ENCODE measurements at places on chromosomes 13 and 19.

DNA sequence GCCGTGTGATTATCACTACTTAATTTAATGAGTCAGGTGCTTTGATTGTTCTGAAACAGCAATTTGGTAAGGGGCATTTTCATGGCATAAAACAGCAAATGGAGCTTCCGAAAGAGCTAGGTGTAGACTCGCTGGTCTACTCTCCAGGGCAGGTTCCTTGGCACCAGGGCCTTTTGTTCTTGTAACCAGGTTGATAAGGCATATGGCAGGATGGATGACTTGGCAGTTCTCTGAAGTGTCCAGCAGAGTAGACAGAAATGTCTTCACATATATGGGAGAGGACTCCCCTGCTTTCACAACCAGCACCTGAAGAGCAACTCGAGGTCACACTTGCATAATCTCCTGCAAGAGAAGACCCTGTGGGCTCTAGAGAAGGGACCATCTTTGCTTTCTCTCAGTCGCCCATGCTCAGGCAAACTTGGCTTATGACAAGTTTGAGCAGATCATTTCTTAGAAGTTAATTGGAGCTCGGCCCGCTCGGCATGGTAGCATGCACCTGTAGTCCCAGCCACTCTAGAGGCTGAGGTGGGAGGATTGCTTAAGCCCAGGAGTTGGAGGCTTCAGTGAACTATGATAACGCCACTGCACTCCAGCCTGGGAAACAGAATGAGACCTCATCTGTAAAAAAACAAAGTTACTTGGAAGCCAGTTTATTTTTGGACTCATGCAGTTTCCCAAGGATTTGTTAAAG is 23.3 kb upstream of the WASF3 start:
- peak; percentile 53 for DNase-seq

DNA sequence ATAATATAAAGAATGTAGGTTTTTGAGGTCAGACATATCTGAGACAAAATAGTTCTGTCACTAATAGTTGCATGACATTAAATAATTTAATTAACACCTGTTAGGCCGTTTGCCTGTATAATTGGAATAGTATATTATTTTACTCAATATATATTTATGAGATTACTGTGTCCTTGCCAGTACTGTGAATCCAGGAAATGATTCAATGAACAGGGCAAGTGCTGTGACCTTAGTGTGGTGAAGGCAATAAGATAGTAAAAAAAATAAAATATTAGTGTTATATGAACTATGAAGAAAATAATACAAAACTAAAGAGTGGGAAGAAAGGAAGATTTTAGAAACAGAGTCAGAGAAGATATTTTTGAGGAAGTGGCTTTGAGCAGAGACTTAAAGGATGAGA is 403.7 kb downstream of the PCDH9 start:
- no peak for DNase-seq

DNA sequence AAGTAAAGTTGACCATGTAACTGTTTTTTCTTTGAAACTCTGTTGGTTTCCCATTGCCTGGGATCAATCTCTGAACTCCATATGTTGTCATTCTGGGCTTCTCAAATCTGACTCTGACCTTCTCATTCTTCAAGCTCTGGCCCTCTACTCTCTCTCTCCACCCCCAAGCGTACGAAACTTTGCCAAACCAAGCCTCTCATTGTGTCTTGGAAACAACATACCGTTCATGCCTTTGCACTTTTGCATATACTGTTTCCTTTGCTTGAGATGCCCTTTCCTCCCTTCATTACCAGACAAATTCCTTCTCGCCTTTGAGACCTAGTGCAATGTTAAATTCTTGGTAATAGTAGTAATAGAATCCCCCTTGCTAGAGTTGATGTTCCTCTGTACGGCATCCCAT is 113.7 kb downstream of the OLFM4 start:
- no peak for DNase-seq

GRCh38 chr13:33537676-33538075 is 252.1 kb upstream of the STARD13 start:
- DNase-seq = no peak

DNA sequence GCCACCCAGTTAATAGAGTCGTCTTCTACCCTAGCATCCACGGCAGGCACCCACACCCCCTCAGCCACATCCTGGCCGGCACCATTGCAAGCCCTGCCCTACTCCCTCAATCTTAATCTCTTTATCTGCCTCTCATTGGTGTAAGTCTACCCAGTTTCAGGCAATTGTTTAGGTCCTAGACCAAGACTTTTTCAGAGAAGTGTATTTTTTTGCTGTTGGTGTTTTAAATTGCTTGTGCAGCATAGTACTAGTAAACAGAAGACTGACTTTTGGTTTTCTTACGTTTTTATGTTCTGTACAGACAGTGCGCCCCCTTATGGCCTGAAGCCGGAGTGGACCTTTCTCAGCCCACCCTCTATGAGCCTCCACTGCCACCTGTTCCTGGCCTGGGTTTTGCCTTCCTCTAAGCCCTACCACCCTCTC is 2.3 kb upstream of the LCP1 start:
- no peak for DNase-seq

DNA sequence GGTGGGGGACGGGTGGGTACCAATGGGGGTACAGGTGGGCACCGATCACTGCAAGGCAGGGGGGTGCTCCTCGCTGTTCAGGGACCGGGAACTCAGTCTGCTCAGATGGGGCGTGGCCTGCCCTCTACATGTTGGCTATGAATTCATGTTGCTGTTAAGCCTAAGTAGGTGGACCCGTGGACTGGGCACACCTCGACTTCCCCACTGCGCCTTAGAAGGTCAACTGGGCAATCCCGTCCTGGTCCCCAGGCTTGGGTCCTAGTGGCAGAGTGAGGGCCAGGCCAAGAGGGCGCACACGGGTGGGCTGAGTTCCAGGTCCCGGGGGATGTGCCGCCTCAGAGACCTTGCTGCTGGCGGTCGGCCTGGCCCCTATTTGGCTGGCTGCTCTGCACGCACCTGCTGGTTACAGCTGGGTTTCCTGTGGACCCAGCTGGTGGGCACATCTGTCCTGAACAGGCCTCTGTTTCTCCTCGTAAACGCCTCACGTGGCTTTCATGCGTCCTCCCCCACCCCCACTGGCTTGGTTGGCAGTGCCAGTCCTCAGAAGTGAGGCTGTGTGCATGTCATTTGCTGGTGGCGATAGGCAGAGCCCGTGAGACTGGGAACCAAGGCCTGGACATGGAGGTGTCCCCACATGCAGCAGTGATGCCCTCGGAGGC is 13.5 kb upstream of the ZNF554 start:
- no peak for DNase-seq

- peak; percentile 41 for DNase-seq
Observed at GRCh38 chr19:15241259-15241910, 9.1 kb upstream of the EPHX3 start.

GRCh38 chr13:40432018-40432978 is 234.1 kb downstream of the FOXO1 start:
- DNase-seq = no peak

- no peak for DNase-seq
Observed at GRCh38 chr13:33367171-33367895, 81.8 kb upstream of the STARD13 start.

GRCh38 chr19:44277331-44277730 is 17.6 kb downstream of the ZNF233 start:
- no peak for DNase-seq

DNA sequence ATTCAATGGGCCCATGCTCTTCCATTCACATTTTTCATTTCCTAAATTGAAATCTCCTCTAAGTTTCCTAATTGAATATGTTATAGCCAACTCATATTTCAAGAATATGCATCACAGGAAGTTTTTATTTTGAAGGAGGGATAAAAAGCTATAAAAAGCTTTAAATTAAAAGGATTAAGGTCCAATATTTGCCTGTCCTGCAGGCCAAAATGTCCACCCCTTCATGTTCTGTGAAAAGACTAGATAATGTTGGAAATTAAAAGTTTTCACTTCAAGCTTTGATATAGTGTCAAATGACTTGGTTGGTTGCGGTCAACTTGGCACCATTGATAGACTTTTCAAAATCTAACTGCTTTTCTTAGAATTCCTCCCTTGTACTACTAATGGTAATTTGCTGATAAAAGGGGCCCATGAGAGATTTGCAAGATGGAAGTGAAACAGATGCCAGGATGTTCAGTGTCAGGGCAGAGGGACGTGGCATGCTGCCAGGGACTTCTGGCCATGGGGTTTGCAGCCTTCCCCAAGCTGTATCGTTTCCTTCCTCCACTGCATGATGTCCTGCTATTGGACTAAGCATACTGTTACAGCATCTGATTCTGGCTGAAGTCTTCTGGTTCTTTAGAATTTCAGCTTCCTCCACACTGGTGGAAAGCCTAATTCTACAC is 547.3 kb upstream of the MIR17HG start:
- DNase-seq = peak; percentile 8

- DNase-seq = no peak
Observed at GRCh38 chr13:58906329-58907007, 1257.3 kb downstream of the DIAPH3 start.

DNA sequence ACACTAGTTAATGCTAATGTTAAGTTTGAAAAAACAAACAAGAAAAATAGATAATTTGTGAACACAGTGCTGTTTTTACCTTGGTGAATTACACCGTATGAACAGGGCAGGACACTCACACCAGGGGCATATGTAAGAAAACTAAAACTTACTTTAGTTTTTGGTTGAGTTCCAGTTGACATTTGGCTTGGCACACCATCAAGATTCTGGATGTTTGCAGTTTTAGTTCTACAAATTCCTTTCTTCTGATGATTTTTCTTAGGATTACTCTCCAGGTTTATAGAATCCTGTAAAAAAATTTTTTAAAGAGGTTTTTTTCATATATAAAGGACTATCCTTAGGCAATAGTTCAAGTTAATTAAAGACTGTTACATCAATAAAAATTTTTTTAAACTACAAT is 238.5 kb upstream of the STARD13 start:
- DNase-seq = no peak

GRCh38 chr19:7476777-7477494 is 11.9 kb downstream of the PEX11G start:
- peak; percentile 17 for DNase-seq

DNA sequence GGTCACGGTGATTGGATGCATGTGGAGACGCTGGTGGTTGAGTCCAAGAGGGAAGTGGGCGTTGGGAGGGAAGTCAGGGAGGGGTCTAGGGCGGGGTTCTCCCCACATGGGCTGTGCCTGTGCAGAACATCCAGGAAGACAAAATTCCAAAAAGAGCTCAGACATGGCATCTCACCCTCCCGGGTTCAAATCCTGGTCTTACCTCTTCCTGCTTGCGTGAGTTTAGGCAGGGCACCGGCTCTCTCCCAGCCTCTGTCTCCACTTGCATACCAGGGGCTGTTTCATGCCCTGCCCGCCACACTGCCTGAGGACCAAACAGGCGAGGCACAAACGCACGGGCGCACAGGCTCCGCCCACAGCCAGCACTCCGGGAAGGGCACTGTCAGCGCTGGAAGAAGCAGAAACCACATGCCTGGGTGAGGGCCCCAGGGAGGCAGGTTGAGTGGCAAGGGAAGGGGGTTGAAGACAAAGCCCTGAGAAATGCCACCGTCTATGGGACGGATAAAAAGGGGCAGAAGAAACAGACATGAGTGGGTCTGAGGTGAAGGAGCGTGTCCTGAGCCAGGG is 123.6 kb upstream of the SOX1 start:
- no peak for DNase-seq

DNA sequence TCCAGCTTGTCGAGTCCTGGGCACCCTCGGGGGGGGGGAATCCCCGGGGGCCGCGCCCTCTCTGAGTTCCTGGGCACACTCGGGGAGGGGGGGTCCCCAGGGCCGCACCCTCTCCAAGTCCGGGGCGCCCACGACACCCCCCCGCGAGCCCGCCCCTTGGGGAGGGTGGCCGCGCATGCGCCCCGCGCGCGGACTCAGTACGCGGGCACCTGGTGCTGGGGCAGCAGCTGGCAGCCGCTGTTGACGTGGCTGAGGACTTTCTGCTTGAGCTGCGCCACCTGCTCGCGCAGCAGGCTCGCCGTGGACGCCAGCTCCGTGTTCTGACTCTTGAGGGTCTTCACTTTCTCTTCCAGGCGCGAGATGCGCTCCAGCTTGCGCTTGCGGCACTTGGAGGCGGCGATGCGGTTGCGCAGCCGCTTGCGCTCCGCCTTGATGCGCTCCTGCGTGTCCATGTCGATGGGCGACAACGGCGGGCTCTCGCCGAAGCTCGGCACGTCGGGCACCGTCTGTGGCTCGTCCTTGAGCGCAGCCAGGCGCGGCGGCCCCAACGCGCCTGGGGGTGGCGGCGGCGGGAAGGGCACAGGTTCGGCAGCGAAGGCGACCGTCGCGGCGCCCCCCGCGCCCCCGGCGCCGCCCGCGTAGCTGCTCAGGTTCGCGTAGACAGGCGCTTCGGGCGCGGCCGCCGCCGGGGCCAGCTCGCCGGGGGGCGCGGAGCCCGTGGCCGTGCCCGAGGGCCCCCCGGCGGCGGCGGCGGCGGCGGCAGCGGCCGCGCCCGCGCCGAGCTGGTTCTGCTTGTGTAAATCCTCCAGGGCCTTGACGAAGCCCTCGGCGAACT is 958 bp downstream of the JUND start:
- peak; percentile 68 for DNase-seq

DNA sequence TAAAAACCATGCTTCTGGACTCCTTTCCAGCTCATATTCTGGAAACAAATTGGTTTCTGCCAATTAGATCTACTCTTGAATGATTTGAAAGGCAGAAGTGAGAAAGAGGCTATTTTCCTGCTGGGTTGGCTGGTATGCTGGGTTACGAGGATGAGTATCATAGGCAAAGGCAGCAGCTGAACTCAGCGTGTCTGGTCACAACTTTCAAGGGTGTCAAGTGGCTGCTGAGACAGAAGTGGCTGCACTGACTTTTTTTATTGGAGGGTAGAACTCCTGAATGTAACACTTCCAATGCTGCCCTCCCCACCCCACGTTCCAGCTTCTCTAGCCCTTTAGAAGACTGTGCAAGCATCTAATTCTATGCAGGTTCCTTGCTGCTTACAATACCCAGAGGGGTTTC is 8.3 kb upstream of the DZIP1 start:
- DNase-seq = no peak

DNA sequence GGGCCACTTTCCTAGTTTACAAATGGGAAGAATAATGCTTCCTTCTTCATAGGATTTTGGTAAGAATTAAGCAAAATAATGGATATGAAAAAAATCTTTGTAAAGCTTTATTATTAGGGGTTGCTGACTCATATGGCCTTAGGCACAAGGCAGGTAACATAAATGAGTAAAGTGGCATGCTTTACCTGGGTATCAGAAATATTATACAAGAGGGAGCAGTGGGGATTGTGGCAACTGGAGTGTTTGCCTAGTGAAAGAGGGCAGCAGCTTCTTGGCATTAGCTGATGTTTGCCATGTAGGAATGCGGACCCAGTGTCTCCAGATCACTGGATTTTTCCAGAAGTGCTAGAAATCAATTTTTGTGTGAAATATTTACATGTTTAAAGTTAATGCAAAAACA is 19.5 kb downstream of the WDFY2 start:
- DNase-seq = no peak

DNA sequence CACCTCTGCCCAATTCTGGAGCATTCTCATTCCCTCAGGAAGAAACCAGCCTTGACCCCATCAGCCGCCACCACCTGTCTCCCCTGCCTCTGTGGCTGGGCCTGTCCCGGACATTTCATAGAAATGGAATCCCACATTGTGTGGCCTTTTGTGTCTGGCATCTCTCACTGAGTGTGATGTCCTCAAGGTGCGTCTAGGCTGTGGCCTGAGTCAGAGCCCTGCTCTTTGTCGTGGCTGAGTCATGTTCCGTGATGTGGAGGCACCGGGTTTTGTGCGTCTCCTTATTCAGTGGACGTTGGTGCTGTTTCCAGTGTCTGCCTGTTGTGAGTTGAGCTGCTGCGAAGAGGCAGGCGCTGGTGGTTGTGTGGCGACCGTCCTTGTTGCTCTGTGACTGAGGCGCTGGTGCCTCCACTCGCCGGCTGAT is 3.5 kb downstream of the FZR1 start:
- DNase-seq = no peak

GRCh38 chr13:94394723-94395122 is 84.8 kb downstream of the DCT start:
- no peak for DNase-seq
